ENCODE measurements at places on chromosomes 7 and 10.

DNA sequence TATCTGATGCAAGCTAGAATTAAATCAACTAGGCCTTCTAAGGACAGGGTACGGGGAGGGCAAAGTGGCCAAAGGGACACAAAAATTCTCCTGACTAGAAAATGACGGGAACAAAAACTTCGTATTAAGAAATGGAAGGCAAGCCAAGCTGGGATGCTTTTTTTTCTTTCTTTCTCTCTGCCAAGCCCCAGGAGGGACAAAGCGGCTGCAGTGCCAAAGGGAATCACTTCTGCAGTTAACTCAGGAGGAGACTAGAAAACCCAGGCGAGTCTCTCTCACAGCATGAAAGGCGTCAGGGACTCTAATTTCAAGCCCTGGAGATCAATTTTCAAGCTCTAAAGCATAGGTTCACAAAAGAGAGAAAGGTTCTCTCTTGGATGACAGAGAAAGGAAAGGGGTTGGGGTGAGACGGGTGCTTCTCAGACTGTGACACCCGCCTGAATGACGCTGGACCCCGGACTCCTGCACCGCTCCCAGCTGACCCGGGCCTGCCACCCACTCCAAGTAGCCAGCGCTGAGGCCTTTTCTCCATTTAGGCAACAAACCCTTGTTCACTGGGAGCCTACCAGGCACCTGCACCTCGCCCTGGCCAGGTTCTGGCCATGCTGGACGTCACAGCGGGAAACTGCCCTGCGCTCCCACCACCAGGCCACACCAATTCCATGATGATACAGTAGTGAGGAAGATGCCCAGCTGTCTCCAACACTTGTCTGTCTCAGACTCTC lies 56.5 kb downstream of the KIAA1549 start:
- DNase-seq, result no peak

DNA sequence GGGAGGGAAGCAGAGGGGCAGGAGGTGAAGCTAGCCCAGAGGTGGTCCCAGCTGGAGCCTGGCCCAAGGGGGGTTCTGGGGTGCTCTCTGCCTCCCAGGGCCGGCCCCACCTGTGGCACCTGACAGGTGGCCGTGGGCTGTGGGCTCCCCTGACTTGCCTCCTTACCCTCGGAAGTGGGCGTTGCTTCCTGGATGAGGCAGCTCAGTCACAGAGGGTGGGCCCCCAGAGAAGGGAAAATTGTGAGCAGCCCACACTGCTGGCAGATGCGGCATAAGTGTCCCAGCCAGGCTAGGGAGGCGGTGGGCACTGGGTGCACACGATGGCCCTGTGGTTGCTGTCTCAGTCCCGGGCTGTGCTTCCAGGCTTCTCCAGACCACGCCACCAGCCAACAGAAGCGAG lies 118.9 kb downstream of the LRRC18 start:
- no peak for DNase-seq

GRCh38 chr7:157744786-157745601 lies 408.2 kb downstream of the DNAJB6 start:
- DNase-seq, result no peak

DNA sequence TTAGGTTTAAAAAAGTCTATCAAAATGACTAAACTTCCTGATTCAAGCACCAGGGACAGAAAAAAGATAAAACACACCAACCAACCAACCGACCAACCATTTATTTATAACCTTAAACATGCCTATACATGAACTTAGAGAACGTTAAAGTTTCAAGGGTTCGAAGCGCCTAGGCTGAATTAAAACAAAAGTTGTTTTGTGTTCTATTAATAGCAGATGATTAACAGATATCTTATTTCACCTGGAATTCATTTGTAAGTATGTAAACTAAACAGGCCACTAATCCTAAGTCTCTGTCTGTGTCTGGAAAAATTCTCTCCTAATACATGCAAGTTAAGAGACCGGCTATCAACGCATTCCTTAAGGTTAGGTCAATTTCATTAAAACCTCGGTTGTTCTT lies 1.4 kb downstream of the BAIAP2L1 start:
- no peak for DNase-seq

GRCh38 chr10:49008505-49009198 lies 69.0 kb upstream of the LRRC18 start:
- no peak for DNase-seq

DNA sequence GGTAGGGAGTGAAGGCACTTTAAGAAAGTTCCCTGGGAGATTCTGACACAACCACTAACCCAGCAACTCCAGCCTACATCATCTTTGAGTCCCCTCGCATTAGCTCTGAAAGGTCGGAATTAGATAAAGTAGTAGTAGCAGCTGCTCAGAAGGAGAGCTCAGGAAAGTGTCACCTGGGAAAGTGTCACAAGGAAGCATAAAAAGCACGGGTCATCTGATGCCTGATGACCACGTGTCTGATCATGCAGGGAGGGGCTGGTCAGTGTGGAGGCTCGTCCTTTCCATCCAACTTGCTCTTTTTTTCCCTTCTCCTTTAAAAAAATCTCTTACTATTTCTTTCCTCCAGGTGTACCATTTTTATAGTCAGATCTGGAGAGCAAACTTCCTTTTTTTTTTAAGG lies 47.1 kb upstream of the PDCD4 start:
- DNase-seq, result no peak

DNA sequence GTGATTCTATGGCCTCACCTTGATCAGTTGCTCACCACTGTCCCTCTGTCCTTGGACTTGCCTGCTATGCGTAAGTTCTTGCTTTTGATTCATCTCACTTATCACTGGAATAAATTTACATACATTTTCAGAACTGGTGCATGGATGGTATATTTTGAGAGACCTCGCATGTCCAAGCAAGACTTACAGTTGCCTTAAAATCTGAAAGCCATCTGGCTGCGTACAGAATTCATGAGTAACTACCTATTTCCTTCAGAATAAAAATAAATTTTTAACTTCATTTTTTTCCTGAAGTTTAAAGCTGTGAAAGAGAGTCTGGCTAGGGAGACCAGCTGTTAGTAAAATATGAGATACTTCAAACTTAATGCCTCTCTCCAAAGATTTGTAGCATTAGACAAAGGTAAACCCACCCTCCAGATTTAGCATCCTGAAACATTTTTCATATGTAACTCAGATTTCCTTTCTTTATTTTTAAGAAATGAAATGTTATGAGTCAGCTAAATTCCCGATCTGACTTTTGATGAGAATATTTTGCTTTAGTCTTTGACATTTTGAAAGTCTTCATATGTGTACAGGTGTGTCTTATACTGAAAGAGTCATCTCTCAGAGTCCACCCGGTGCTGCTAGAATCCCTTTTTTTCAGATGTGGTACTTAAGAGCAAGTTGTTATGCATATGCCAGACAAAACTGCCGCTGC lies 136.4 kb upstream of the CELF2 start:
- DNase-seq, result no peak

DNA sequence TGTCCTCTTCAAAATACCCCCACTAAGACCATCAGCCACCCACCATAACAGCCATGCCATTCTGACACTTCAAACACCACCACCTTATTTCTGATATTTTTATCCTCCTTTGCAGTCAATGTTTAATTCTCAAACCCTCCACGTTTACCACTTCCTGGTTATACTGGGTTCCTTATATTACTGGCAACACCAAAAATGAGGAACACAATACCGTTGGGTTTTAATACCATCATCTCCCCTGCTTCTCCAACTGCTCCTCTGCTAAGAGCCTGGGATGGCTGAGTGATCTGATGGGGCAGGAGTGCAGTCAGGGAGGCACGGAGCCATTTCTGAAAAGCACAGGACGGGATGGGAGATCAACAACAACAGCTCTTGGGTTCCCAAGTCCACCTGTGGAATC lies 140.5 kb downstream of the CHCHD3 start:
- no peak for DNase-seq

- DNase-seq, result no peak
These were observed 204.9 kb upstream of the PTER start for GRCh38 chr10:16231734-16232435.

DNA sequence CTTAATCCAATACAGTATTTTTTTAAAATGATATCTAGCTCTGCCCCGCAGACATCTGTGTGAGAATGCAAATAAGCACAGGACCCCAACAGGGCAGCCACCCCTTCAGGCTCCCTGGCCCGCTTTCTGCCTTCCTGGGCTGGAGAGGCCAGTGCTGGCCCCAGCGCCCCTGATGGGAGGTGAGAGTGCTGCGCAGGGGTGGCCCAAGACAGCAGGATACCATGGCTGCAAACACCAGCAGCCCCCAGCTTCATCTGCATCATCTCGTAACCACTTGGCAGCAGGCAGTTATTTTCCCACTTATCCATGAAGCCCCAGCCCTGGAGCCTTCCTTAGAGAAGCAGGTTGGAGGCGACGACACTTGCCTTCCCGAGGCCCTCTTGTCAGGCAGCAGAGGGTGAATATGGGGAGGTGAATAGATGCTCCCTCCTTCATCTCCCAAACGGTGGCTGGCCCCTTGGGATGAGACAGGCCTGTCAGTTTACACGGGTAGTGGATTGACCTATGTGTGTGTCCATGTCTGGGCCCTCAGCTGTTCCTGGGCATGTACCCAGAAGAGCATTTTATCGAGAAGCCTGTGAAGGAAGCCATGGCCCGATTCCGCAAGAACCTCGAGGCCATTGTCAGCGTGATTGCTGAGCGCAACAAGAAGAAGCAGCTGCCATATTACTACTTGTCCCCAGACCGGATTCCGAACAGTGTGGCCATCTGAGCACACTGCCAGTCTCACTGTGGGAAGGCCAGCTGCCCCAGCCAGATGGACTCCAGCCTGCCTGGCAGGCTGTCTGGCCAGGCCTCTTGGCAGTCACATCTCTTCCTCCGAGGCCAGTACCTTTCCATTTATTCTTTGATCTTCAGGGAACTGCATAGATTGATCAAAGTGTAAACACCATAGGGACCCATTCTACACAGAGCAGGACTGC lies 71.2 kb downstream of the ALOX5 start:
- DNase-seq, result no peak

DNA sequence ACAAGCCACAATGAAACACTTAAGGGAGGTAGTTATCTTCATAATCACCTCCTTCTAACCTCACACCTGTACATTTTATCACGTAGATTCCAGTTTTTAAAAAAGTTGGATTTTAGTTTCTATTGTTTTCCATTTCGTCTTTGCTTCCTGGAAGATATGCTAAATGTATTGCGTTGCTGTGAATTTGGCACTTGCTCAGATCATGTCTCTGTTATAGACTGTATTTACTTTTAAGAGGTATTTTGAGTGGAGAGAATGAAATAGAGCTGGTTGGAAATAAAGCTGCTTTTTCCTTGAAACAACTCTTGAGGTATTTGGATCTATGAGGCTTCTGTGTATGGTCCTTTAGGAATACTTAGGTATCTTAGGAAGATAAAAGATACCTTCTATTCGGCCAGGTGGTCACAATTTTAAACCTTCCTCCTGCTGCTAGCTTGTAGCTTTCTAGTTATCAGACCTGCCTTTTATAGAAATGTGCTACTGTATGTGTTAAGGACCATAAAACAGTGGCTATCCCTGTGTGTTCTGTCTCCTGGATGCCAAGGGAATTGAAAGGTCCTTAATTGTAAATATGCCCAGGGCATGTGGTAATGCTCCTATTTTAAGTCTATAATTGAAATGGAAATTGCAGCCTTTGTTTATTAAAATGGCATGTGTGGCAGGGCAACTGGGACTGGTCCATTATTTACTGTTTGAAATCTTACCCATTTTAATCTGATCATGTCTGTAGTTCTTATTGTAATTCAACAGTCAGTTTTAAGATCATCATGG lies 147.7 kb downstream of the SND1 start:
- no peak for DNase-seq

DNA sequence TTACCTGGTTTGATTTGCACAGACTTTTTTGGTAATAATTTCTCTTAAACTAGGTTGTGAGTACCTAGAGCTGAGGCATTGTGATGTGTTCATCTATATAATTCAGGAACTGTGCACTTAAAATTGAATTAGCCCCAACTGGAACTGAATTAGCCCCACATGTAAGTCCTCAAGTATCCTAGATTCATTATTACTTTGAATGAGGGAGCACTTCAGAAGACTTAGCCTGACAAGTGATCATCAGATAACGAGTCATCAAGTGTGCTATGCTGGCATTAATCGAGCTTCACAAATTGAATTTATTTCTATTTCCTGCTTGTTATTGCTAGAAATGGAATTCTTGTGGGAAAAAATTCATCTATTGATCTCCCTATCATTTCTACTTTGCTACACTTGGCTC lies 323.4 kb upstream of the SEMA3D start:
- DNase-seq, result no peak

- DNase-seq, result no peak
These were observed 160.8 kb downstream of the PKD1L1 start for GRCh38 chr7:47787249-47788069.

DNA sequence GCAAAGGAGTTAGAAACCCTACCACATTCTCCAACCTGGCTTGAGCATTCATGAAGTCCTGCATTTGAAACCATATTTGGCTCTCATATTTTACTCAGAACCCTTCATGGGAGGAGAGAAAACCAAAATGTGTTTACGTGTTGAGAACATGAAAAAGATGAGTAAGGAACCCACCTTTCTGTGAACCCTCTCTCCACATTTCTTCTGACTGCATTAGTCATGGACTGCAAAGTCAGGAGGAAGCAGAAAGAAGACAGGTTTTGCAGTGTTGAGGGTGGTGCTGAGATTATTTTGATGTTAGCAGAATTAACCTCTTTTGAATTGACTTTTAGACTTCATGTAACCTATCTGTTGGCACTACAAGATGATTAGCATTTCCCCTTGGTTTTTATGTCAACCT lies 4.9 kb downstream of the IFIT1B start:
- DNase-seq, result no peak

DNA sequence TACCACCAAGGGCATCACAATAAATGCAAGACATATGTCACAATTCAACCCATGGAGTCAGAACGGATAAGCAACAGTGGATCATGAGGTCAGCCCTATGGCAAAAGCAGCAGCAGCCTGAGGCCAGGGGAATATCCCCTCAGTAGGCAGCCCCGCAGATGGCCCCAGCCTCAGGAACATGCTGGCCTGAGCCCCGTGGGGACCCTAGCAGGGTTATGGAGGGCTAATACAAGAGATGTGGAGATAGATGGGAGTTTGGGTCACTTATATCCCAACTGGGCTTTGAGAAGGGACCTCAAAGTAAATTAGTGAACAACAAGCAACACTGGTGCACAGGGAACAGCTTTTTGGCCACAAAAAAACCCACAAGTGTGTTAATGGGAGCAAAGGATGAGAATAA lies 9.1 kb downstream of the TMEM72 start:
- DNase-seq, result no peak

DNA sequence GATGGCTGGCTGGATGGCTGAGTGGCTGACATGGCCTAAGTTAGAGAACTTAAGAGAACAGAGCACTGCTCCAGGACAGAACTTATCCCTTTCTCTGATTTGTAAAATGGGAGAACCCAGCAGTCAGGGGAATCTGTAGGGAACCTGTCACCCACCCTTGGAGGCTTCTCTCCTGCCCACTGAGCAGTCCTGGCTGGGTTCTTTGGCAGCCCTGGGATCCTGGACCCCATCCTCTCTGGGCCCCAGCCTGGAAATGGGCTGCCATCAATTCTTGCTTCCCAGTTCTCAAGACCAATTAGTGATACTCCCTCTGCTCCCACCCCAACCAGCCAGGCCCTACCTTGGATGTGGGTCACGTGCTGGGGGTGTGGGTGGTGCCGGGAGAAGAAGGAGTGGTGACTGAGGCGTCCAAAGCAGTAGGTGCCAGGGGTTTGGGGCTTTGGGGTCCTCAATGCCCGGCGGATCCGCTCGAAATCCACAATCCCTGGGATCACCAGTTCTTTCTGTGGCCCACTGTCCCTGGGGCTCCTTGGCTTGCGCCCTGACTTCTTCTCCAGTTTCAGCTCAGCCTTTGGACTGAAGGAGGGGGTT lies 3.6 kb downstream of the TBATA start:
- no peak for DNase-seq

- no peak for DNase-seq
These were observed 18.6 kb downstream of the TAS2R41 start for GRCh38 chr7:143496263-143496662.

- DNase-seq, result no peak
These were observed 57.9 kb downstream of the ELFN1 start for GRCh38 chr7:1727812-1728570.
